ENCODE measurements at places on chromosomes 12 and 14.

GRCh38 chr12:120640861-120641833, 721 bp downstream of the CABP1 start:
- DNase-seq: peak; percentile 53

DNA sequence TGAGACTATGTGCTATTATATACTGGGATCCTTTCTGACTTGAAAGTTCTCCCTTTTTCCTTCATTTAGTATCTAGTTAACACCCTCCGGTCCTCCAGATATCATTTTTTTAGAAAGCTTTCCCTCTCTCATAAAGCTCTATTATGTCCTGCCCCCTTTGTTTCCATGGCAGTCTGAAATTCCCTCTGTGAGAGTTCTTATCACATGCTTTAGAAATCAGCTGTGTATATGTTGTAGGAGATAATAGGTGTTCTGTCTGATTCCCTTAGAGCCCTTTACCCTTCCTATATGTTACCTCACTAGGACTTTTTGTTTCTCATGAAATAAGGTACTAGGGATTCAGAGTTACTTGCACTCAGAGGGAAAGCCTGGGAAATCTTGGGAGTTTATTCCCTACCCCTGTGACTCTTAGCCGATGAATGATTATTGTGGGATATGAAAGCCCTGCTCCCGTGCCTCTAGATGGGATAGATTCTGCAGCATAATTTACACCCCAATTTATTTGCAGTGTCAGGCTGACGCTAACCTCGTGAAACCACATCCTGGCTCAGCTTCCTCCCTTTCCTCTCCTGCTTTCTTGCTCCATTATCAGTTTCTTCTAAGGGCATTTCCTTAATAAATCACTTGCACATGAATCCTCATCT, 448.4 kb downstream of the MDGA2 start:
- DNase-seq: no peak

DNA sequence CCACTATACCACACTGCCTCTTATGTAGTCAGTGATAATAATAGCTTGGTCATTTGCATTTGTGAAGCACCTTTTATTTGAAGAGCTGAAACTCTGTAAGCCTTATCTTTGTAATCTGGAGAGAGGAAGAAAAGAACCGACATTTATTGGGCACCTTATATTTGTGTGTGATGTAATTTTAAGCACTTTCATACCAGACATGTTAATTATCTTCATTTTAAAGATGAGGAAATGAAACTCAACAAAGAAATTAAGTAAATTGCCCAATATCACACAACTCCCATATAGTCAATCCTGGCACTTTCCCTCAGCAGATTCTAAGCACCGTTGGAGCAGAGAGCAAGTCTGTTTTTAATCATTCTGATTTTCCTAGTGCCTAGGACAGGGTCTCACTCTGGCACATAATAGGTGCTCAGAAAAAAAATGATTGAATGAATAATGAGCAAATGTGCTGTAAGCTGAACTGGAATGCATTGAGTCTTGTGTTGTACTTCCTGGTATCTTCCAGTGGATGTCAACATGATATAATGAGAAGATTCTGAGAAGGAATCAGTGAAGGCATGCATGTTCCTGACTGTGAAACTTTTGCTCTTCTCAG, 418.9 kb downstream of the ZFP36L1 start:
- no peak for DNase-seq

DNA sequence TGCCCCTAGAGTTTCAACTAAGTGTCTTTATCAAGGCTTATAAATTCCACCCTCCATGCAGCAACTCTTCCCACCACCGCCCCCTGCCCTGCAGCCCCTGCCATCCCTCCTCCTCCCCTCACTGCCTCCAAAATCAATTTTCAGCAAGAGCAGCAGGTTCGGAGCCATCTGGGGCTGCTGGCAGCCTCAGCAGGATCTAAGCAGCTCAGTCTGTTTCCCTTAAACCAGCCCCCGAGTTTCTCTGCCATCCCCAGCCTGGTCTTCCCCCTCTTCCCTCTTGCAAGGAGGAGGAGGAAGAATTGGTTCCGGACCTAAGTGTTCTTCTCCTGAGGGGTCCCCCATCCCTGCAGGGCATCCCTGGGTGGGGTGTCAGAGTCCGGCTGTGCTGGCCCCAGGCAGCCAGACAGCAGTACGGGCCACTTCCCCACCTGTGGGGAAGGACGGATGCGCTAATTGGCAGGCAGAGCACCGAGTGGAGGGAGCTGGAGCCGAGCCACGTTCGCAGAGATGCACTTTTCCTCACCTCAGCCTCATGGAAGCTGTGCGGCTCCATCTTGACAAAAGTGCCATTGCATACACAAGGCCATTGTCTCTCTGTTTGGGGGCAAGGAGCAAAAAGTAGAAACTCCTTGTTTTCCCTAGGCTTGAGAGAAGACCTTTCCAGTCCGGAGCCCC, 189.3 kb downstream of the KCNA5 start:
- DNase-seq: no peak

- DNase-seq: no peak
Measured at GRCh38 chr12:91364471-91365184, 182.0 kb upstream of the DCN start.

DNA sequence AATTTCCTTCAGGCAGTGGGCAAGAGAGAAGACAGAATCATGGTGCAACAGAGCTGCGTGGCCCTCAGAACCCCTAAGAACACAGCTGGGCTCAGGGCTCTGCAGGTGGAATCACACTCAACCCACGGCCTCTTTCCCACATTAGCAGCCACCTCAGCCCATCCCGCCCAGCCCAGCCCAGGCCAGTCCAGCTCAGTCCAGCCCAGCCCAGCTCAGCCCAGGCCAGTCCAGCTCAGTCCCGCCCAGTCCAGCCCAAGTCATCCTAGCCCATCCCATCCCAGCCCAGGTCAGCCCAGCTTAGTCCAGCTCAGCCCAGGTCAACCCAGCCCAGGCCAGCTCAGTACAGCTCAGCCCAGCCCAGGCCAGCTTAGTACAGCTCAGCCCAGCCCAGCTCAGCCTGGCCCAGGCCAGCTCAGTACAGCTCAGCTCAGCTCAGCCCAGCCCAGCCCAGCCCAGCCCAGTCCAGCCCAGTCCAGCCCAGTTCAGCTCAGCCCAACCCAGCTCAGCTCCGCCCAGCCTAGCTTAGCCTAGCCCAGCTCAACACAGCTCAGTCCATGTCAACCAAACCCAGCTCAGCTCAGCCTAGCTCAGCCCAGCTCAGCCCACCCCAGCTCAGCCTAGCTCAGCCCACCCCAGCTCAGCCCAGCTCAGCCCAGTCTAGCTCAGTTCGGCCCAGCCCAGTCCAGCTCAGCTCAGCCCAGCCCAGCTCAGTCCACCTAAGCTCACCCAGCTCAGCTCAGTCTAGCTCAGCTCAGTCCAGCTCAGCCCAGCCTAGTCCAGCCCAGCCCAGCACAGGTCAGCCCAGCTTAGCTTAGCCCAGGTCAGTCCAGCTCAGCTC, 183.1 kb downstream of the TMEM121 start:
- DNase-seq: no peak

DNA sequence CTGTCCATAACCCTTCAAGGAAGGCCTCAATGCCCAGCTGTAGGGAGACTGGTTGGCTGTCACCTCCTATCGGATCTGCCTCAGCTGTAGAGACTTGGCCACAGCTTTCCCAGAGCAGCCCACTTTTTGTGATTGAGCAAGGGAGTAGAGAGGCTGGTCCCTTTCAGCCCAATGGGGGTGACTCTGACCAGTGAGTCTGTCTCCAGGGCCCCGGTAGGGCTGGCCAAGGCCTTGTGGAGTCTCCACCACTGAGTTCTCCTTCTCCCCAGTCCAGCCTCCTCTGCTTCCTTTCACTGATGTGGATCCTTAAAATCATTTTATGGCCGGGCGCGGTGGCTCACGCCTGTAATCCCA, 14.5 kb upstream of the HPD start:
- DNase-seq: no peak

GRCh38 chr14:36363704-36364103, 43.3 kb upstream of the MBIP start:
- no peak for DNase-seq

DNA sequence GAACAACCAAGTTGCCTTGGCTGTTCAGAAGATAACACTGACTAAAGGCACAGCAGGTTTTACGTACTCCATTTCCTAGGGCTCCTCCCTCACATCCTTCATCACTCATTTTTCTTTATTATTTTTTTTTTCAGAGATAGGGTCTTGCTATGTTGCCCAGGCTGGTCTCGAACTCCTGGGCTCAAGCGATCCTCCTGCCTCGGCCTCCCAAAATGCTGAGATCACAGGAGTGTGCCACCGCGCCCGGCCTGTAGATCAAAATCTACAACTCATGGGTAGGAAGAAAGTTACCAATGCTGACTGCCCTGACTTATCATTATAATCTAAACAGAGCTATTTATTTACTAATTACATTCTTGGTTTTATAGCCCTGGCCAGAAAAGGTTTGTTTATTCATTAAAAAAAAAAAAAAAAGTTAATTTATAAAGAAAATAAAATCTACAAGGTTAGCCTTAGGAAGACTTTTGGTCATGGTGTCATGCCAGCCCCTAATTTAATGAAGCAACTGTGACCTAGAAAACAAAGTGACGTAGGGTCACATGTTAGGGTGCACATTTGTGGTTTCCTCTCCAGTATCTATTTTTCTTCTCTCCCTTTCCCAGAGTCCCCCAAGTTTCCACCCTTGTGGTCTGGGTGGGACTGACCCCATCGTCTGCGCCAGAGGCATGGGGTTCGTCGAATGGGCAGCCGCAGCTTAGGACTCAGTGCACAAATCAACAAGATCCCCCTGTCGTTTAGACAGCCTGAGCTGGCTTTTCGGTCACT, 19.0 kb upstream of the FOXN3 start:
- no peak for DNase-seq

GRCh38 chr12:91422811-91423692, 240.4 kb upstream of the DCN start:
- DNase-seq: no peak

DNA sequence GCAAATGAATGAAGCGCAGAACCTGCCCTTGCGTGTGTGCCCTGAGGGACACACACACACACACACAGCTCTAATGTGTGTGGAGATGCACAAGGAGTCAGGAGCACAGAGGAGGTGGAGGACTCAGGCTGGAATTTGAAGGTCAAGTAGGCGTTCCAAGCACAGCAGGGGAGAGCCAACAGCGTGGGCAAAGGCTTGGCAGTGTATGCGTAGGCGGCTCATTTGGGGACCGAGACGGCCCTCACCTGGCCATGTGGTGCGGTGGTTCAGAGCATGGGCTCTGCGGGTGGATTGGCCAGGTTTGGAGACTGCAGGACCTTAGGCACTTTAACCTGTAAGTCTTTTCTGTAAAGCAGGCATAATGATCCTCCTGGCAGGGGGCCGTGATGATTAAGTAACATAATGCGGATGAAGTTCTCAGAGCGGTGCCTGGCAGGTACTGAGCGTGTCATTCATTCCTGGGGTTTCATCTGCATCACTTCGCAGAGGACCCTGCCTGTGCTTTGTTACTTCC, 69.5 kb upstream of the SLC24A4 start:
- DNase-seq: peak; percentile 81

DNA sequence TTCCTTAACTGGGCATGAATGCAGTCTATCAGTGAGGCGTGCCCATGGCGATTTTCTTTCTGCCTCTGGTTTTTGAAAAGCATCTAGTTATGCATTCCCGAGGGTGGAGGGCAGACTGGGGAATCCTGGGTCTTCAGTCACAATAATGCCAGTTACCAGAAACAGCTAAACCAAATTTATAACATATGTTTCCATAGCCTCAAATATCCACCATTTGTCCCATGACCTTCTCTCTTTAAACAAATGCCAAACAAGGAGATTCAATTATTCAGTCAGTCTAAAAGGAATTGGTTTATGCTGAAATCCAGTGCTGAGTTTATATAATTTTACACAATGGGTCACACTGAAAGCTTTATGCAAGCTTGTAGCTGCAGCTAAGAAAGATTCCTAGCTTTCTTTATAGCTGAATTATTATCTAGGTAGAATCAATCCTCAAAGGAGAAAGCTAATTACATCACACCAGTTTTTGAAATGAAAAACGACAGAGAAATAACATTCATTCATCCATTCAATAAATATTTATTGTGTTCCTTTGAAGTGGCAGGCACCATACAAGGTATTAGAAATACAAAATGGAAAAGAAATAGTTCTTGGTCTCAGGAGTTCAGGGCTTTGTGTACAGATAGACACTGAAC, 131.3 kb upstream of the RAP1B start:
- no peak for DNase-seq

Measured in NCI-H1417 (cell line).